ENCODE measurements at places on chromosomes 2 and 18. TPM values are rescaled to one million over a fixed set of nuclear protein-coding genes. Genes with fewer than 3 reads are reported as not detected.

Gene PSMA8
- total RNA-seq: not detected

Gene ACADL
- 1.9 TPM for total RNA-seq

Gene ARHGAP28
- 1.0 TPM for total RNA-seq

Gene ASPRV1
- total RNA-seq: 0.19 TPM

Gene PDE11A
- total RNA-seq: 5.9 TPM

All from liver (tissue), 10 donors.